ENCODE measurements at places on chromosomes 1 and 21.
A peak's percentile ranks its signal among the peaks of the same experiment; 100 is the strongest.

GRCh38 chr21:39208624-39209333 is 25.5 kb upstream of the PSMG1 start:
- peak; percentile 29 for DNase-seq

GRCh38 chr1:96741335-96741734 is 19.8 kb downstream of the PTBP2 start:
- peak; percentile 21 for DNase-seq

DNA sequence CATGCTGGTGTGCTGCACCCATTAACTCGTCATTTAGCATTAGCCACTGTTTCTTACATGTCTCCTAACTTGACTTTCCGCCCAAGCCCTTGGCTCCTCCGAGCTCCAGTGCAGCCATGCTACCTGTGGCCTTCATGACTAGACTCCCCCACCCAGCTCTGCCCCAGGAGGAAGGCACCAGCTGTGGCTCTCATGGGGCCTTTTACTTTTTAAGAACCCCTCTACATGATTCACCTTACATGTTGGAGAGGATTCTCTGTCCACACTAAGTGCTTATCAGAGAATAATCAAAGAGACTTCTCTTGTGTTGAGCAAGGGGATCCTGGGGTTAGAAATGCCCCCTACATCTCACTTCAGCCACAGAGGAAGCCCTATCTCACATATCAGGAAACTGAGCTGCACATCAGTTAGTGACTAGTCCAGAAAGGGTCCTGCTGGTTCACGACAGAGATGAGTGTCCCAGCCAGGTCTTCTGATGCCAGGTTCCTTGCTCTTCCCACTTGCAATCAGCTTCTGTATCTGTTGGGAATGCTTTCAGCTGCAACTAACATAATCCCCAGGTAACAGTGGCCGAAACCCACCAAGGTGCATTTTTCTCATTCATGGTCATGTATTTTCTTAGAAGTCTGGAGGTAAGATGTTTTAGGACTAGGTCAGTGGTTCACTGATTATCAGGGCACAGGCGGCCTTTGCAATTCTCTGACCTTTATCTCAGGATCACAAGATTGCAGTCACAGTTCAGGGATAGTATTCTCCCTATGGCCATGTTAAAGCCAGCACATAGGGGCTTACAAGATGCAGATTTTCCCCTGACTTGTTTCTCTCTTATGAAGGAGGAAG is 45.9 kb downstream of the KLHDC7A start:
- no peak for DNase-seq

DNA sequence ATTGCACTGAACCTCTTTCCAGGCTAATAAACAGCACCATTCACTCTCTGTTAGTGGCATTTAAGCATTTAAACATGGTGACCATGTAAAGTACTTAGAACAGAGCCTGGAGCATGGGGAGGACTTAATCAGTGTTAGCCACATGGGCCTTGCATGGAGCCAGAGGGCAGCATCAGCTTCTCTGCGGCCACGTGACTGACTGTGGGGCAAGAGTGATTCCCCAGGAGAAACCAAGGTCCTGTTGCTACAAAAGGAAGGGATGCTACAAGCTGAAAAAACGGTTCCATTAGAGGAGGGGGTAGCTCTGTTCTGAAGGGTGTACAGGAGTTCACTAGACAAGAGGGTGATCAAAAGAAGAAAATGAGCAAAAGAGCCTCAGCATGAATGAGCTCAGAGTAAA is 256.8 kb downstream of the MATN1 start:
- no peak for DNase-seq

GRCh38 chr1:31981456-31981839 is 32.2 kb upstream of the KHDRBS1 start:
- DNase-seq = no peak

DNA sequence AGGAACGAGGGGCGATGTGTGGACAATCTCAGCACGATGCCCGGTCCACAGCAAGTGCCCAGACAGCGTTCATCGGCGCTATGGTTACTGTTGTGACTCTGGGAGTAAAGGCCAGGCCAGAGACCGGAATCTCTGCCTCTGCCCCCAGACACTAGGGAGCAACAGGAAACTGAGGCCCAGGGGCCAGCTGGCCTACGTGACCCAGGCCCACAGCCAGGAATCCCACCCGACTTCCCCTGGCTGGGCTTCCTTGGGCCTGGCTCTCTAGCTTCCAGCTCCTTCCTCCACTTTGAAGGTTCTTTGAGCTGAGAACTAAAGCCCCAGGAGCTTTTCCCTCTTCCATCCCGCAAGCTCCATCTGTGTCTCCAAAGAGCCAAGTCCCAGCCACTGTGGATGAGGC is 4.6 kb downstream of the LRP8 start:
- no peak for DNase-seq

- DNase-seq = peak; percentile 65
These were observed 15.5 kb downstream of the SLC2A1 start for GRCh38 chr1:42943166-42943565.

GRCh38 chr1:22284906-22285548 is 142.1 kb upstream of the WNT4 start:
- DNase-seq = no peak

DNA sequence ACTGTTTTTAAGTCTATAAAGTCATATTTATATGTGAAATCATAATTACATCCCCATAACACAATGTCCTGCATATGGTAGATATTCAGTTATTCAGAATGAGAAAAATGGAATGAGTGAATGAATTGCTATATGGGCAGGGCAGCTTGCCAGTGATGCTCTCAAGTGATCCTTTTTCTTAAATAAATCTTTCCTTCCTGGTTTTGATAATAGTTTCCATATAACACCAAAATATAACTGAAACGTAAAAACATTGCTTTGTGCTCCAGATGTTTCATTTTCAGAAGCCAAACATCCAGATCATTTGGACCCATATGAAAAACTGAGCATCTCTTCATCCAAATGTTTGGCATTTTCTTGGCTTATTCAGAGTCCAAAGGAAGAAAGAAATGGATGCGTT is 30.2 kb upstream of the RGS8 start:
- DNase-seq = no peak

DNA sequence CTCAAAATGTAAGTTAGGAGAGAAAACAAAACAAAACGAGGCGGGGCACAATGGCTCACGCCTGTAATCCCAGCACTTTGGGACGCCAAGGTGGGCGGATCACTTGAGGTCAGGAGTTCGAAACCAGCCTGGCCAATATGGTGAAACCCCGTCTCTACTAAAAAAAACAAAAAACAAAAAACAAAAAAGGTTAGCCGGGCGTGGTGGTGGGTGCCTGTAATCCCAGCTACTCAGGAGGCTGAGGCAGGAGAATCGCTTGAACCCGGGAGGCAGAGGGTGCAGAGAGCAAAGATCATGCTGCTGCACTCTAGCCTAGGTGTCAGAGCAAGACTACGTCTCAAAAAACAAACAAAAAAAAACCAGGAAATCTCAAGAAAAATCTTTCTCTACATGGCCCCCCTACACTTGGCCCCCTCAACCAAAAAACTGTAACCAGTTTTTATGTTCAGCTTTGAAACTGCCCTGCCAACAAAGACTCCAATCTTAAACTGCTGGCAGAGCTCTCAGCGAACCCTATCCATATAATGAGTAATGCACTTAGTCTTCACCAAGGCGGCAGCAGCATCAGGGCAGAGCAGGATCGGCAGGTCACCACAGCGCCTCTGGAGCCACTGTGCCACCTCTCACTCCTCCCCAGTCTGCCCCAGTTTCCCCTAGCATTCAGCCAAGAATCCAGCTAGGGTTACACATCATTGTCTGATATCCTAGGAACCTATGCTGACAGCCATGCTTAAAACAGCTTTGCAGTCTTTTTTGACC is 71.7 kb downstream of the JAK1 start:
- DNase-seq = no peak

- no peak for DNase-seq
These were observed 16.1 kb upstream of the AJAP1 start for GRCh38 chr1:4638345-4638729.

DNA sequence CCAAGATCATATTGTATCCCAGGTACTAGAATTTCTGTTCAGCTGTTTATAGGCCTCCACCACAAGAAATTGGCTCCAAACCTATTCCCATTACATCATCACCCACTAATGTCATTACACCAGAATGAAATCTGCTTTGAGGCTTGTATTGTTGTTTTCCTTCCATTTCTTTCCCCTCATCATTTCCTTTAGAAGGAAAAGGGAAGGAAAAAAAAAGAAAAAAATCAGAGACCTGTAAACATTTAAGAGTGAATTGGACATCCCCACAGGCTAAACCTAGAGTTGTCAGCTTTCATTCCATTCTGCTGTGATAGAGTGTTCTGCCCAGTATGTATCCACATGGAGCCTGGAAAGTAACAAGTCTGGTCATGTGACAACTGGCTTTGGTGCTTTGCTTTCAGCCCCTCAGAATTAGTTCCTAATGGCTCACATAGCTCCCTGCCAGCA is 44.6 kb downstream of the NFYC start:
- peak; percentile 84 for DNase-seq

GRCh38 chr1:96790599-96790998 is 69.0 kb downstream of the PTBP2 start:
- DNase-seq = no peak

DNA sequence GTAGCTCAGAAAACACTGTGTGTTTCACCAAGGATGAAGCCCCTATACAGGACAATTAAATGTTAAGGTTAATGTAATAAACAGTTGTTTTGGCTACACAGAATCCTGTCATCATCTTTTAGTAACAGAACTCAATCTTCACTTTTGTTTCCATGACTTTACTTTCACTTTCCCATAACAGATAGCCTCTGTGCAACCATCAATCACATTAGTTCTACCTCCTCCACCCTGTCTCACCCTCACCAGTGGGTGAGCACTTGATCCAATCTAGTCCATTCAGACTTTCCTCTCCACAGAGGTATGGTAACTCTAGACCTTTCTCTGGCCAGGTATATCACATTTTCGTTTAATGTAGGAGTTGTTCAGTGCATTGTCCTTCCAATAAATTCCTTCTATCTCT is 1018.5 kb downstream of the ADGRL2 start:
- no peak for DNase-seq

DNA sequence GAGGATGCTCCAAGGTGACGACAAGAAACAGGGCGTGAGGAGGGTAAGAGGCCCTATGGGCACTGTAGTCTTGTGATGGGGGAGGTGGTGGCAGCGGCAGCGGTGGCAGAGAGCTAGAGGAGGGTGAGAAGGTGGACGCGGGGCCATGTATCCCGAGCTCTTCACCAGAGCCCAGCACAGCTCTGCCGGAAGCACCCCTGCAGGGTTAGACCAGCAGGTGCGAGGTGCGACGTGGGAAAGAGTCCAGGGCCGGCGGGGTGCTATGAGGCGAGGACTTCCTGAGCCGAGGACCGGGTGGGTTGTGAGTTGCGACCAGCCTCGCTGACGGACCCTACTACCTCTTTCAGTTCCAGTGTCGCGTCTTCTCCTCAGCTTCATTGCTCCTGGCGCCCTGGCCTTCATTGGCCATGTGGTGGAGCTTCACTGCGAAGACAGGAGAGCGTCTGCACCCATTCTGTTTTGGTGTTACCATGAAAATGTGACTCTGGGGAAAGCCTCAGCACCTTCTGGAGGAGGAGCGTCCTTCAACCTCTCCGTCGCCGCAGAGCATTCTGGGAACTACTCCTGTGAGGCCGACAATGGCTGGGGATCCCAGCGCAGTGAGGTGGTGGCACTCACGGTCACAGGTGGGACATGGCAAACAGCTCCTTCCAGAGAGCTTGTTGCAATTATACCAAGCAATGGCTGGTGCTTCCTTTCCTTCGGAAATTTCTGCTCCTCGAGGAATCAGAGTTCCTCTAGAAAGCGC is 67.9 kb upstream of the KIRREL1 start:
- DNase-seq = no peak

DNA sequence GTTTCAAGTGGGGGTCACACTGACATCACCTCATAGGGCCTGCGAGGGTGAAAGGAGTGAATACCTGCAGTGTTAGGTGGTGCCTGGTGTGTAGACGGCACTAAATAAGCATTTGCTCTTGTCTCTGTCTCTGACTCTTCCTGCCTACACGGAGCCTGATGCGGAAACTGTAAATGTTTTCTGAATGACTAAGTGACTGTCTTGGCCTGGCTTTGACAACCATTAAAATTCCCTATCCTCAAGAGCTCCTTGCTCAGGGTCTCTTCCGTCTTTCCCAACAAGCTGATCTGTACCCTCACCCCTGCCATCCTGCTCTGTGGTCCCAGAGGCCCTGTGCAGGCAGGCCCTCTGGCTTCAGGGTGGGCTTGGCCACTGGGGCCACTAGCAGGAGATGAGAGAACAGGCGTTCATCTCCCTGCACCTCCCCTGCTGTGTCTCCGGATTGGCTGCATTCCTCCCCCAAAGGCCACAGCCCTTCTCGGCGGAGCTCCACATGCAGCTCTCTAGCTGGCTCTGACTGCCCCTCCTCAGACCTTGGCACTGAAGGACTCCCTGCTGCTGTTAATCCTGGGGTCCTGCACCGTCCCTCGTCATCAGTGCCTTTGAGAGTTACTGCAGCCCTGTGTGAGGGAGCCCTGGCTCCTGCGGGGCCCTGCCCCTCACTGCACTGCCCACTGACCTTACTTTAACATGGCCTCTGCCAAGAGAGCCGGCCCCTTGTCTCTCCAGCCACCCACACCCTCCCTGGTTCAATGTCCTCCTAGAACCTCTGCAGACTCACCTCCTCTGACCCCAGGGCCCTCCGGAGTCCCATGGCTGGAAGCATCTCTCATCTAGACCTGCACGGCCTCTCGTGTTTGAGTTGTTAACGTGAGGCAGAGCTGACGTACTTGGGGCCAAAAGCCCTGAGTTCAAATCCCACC is 211.1 kb downstream of the MATN1 start:
- peak; percentile 28 for DNase-seq

GRCh38 chr1:62724430-62724829 is 36.2 kb upstream of the DOCK7 start:
- no peak for DNase-seq

DNA sequence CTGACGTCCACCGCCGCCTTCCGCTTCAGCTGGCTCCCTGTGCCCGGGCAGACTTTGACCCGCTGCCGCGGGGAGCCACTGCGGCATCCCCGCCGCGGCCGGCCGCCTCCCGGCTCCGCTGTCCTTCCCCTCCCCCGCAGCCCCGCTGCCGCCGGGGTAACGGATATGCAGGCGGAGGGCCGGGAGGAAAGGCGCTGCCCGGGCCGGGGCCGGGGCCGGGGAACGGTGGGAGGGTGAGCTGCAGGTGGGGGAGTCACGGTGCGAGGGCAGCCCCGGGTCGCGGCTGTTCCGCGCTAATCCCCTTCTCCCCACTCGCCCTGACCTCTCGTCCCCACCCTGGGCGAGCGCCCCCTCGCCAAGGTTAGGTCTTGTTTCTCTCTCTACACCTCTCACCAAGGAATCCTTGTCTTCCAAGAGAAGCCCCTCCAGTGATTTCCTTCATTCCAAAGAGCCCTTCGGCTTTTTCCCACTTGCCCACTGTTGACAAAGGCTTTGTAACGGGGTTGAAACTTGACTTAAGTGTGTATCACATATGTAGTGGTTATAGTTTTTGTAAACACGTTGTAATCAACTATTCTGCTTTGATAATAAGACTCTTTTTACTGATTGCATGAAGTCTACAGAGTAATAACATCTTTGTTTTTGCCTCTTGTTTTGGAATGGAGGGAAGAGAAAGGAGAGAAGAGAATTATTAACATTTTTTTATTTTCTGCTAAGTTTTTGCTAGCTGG is 669 bp downstream of the XPR1 start:
- no peak for DNase-seq

All from choroid plexus epithelial cell (primary cell).